ENCODE measurements at places on chromosomes 13 and 19.

- DNase-seq: no peak
Measured at GRCh38 chr19:30074741-30075715, 133.0 kb downstream of the URI1 start.

- no peak for DNase-seq
Measured at GRCh38 chr13:44425815-44426078, 52.1 kb downstream of the SERP2 start.

- no peak for DNase-seq
Measured at GRCh38 chr13:41049480-41050440, 11.5 kb upstream of the WBP4 start.

DNA sequence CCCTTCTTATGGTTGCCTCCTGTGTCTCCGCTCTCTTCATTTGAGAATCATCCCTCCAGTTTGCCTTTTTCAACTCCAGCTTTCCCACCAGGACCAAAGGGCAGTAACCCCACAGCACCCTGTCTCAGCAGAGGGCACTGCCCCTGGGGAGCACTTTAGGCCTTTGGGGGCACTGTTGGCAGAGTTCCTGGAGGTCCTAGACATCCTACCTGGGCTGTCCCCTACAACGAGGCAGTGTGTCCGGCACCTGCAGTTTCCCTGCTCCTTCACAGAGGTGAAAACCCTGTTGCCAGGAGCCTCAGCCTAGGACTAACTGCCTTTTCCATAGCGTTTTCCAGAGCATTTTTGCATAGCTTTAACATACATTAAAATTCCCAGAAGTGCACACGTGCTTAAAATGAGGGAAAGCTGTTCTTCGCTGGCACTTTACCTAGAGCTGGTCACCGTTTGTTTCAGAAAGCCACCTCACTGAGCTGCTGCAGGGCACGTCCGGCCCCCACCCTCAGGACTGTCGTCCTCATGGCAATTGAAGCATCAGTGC, 234.9 kb downstream of the TEX29 start:
- no peak for DNase-seq

GRCh38 chr13:112181336-112182067, 114.6 kb downstream of the SOX1 start:
- no peak for DNase-seq

- DNase-seq: no peak
Measured at GRCh38 chr13:25943658-25944057, 108.2 kb downstream of the SHISA2 start.

GRCh38 chr19:57111329-57111644, 8.5 kb upstream of the USP29 start:
- no peak for DNase-seq

DNA sequence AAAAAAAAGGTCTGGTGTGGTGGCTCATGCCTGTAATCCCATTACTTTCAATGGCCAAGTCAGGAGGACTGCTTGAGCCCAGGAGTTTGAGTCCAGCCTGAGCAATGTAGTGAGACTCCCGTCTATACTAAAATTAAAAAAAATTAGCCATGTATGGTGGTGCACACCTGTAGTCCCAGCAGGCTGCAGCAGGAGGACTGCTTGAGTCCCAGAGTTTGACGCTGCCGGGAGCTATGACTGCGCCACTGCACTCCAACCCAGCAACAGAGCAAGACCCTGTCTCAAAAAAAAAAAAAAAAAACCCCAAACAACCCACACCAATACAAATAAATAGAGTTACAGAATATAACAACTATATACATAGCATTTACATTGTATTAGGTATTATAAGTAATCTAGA, 65.7 kb downstream of the MICU2 start:
- DNase-seq: no peak

DNA sequence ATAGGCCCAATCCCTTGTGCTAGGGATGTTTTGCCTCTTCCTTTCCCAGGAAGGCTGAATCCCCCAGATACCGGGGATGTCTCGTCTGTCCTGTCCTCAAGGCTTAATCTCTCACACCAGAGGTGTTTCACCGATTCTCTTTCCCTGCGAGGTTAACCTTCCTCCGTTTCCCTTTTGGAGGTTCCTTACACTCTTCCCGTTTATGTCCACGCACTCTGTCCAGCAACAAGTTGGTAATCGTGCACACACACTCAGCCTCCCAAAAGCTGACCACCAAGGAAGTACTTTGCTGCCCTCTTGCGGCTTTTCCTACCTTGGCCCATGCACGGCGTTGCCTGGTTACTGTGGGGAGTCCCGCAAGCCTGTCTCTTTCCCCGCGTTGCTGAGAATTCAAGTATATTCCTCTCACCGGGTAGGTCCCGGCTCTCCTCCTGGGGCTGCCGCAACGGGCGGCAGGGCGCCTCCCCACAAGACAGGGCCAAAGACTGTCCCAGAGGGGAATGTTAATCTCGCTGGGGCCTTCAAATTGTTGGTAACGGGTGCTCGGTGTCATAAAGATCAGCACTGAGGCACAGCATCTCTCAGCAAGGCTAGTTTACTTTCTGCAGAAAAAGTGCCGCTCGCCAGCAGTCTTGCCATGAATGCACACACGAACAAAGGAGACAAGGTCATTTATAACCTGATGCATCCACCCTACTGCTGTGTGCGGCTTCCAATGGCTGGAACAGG, 36.7 kb upstream of the CD177 start:
- DNase-seq: no peak

GRCh38 chr19:53212703-53213320, 19.7 kb upstream of the ZNF665 start:
- DNase-seq: no peak

- no peak for DNase-seq
Measured at GRCh38 chr13:28204690-28205443, 66.5 kb downstream of the PAN3 start.

DNA sequence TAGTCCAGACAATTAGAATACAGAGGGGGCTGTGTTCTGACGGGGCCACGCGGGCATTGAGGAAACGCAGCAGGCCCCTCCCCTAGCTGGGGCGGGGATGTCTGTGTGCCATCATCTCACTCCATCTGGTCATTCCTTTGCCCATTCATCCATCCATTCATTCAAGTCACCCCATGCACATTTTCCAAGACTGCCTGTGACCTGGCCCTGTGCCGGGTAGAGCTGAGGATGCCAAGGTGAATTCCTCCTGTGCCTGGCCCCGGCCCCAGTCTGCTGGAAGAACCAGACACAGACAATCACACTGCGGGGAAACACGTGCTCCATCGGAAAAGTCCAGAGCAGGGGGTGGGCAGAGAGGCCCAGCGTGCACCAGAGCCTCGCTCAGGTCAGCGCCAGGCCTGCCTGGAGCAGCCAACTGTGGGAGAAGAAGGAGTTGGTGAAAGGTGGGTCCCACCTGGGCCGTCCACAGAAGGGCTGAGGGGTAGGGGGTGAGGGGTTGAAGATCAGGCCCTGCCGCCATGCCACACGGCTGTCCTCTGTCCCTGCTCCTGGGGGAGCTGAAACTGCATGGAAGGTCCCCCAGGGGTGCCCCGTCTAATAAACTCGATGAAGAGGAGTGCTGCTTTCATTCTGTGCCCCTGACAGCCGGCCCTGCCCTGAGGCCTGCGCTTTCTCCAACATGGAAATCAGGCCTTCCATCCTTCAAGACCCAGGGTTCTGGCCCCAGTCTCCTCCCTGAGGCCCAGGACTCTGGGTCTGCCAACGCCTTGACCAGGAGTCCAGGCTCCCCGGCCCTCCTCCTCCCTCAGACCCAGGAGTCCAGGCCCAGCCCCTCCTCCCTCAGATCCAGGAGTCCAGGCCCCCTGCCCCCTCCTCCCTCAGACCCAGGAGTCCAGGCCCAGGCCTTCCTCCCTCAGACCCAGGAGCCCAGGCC, 1.6 kb upstream of the CACNG6 start:
- no peak for DNase-seq

Data from mesothelial cell of epicardium (in vitro differentiated cells).